ENCODE measurements at places on chromosomes 13 and 19.

DNA sequence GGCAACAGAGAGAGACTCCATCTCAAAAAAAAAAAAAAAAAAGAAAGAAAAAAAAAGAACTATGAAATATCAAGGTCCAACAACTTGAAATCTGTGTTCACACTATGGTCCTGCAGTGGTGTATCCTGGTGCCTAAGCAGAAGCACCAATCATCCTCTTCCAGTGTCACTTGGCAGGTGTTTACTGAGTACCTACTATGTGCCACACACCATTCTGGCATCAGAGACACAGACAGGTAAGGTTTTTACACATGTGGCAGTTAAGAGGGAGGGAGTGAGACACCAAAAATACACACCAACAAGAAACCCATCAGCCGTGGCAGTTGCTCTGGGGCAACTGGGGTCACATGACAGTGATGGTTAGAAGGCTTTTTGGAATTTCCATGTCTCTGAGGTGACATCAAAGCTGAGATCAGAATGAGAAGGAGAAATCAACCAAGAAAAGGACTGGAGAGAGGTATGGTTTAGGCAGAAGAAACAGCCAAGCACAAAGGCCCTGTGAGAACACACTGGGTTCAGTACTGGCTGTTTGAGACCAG is 17.6 kb downstream of the PBX4 start:
- DNase-seq, result no peak

DNA sequence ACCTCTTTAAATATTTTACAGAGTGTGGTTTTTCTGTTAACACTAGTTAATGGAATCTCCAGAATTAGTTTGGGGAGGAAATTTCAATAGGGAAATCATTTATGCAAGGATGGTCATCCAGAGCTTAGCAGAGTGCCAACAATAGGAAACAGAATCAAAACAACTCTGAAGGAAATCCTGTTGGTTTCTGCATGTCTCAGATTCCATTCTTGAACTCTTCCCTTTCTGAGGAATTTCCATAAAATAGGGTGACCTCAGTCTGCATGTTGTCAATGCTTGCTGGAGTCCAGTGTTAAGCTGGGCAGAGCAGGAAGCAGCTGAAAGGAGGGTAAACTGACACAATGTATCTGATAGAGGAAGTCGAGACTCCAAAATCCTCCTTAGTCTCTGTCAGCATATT is 16.9 kb downstream of the CBY2 start:
- no peak for DNase-seq

DNA sequence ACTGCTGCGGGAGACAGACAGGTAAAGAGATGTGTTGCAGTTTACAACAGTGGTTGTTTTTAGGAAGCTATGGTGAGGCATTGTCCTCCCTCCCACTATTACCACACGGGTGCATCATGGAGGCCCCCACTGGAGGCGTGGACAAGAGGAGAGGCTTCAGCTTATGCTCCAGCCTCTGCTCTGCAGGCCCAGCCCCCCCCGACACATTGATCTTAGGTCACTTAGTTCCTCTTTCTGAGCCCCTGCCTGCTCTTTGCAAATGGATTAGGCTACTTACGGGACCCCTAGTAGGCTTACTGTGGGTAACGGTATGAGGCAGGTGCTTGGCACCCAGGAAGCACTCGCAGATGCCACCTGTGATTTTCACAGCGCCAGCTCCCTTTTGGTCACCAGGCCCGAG is 123.9 kb downstream of the SLC7A1 start:
- DNase-seq, result peak; percentile 85

- DNase-seq, result no peak
Observed at GRCh38 chr13:113950451-113951245, 23.2 kb downstream of the C13orf46 start.

GRCh38 chr19:35213663-35214632 is 14.6 kb downstream of the FAM187B start:
- DNase-seq, result peak; percentile 97

DNA sequence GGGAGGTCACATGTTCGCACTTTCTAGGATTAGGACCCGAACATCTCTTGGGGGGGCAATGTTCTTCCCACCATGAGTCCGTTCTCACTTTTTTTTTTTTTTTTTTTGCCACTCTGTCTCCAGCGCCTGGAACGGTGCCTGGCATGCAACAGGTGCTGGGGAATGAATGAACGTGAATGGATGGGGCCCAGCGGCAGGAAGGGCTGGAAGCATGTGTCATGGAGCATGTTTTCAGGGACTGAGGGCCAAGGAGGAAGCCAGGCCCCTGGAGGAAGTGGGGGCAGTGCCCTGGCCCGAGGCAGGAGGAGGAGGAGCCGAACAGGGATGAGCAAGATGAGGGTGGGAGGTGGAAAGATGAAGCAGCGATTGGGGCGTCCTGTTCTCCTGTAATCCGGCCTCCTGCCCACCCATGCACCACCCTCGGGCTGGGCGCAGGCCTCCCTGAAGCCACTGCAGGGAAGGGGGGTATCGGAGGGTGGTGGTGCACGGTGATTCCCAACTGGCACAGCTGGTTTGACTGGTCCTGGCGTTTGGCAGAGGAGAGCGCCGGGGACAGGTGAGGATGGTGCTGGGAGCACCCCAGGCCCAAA is 8.8 kb upstream of the SULT2B1 start:
- peak; percentile 34 for DNase-seq

DNA sequence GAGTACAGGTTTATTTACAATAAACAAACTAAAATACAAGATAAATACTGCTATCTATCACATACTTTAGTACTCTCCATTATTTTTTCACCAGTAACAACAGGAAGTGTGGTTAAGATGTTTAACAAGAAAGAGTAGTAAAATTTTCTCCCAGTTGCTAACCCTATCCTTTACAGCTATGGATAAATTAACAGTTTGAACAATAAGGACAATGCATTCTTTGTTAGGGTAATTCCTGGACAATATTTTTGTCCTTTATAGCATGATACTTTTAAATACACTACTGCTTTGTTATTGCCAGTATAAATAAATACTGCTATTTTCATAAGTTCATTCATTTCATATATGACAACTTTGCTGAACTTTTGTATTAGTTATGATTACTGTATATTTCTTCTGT is 630.2 kb upstream of the ATXN8OS start:
- DNase-seq, result no peak

DNA sequence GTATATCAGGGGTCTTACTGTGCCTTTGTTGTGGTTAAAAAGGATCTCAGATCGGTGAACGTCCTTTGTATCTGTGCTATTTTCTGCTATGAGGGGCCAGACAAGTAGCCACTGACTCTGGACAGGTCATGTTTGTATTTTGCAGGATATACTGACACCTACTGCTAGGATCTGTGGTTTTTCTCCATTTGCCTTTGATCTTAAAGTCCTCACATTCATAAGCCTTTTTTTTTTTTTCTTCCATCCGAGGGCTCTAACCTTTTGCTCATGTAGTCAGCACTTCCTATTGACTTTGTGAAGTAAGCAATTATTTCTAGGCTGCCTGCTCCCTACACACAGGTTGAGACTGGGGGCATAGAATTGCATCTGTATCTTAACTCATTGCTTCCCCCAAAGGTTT is 106.2 kb downstream of the SLITRK5 start:
- DNase-seq, result no peak

GRCh38 chr19:45935267-45935666 is 20.7 kb upstream of the NANOS2 start:
- peak; percentile 20 for DNase-seq

- DNase-seq, result no peak
Observed at GRCh38 chr19:34171539-34171876, 796 bp upstream of the LSM14A start.

Measured in hematopoietic multipotent progenitor cell treated with erythropoietin and hydrocortisone succinate and interleukin-3 and kit ligand, for 4 days (in vitro differentiated cells).